ENCODE measurements at places on chromosomes 2 and 18.
A peak's percentile ranks its signal among the peaks of the same experiment; 100 is the strongest.

GRCh38 chr2:162824304-162824703 lies 14.3 kb downstream of the KCNH7 start:
- no peak for DNase-seq

DNA sequence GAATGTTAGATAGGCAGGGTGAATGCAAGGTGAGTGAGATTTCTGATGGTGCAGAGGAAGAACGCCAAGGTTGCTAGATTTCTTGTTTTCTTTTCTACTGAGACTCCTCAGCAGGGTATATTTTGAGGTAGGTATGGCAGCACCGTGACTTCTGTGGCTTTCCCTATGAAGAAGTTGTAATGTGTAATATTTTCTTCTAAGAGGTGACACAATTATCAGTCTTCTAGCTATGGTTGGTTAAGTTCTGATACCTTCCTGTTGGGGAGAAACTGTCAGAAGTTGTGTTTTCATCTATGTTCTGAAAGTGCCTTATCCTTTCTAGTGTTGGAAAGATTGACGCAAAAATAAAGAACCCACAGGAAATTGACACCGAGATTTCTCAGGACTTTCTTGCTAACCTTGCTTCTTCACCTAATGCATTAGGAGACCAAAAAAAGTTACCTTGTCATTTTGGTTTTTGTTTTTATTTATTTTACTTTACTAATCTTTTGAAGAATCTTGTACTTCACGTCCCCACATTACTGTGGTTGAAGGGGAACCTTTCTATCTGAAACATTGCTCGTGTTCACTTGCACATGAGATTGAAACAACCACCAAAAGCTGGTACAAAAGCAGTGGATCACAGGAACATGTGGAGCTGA lies 11.9 kb downstream of the IL18R1 start:
- DNase-seq = no peak

DNA sequence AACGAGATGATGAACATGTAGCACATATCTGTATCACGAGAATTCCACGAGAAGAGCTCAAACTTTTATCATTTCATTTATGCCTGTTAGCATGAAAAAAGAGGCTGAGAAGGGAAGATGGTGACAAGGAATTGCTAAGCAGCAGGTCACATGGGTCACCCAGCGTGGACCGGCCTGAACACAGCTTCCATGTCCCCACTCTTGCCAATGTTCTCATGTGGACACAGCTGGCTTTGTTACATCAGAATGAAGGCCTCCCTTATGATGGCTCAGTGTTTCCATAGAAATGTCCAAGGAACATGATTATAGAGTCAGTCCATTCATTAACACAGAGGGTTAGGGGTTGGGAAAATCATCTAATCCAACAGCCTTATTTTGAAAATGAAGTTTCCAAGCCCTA lies 215.4 kb downstream of the CMPK2 start:
- DNase-seq = no peak

DNA sequence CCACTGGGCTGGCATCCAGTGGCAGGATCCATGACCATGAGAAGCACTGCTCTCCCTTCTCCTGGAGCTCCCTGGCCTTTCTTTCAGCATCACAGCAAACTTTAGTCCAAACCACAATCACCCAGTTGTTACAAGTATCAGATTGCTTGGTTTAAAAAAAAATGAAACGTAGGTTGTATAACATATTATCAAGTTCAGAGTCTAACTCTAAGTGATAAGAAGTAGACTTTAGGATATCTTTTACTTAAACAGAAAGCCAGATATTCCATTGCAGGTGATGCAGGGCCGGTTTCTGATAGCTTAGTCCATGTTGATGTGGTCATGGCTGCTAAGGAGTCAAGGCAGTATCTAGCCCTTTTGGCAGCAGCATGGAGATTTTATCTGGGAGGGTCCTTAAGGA lies 24.5 kb downstream of the SLC14A1 start:
- no peak for DNase-seq

DNA sequence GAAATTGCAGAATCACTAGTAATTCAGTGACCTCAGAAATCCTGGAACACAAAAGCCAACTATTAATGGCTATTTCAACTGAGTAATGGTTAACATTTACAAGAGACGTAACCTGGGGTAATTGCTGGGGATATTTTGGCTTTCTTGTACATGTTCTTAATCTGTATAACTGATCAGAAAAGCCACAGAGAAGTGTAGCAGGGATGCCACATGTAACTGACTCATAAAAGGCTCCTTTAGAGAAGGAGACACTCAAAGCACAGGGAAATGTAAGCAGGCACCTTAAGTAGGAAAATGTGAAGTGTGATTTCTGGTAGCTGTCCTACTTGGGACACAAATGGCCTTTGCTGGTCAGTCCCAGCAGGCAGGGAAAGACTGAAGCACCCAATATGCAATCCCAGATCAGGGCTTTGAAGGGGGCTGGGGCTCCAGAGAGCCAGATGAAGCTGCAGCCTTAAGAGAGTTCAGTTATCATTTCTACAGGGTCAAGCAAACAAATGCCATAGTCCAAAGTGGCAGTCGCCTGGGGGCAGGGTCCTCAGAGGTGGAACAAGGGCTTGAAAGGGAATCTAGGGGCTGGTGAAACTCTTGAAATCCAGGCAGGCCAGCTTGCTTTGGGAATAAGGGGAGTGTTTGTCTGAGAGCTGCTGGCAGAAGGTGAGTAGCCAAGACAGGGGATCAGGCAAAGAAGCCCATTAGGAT lies 7.2 kb upstream of the SPOPL start:
- DNase-seq = no peak

- no peak for DNase-seq
These were observed 65.3 kb downstream of the ALK start for GRCh38 chr2:29855924-29856639.

GRCh38 chr2:40287195-40287594 lies 164.7 kb downstream of the SLC8A1 start:
- DNase-seq = no peak

DNA sequence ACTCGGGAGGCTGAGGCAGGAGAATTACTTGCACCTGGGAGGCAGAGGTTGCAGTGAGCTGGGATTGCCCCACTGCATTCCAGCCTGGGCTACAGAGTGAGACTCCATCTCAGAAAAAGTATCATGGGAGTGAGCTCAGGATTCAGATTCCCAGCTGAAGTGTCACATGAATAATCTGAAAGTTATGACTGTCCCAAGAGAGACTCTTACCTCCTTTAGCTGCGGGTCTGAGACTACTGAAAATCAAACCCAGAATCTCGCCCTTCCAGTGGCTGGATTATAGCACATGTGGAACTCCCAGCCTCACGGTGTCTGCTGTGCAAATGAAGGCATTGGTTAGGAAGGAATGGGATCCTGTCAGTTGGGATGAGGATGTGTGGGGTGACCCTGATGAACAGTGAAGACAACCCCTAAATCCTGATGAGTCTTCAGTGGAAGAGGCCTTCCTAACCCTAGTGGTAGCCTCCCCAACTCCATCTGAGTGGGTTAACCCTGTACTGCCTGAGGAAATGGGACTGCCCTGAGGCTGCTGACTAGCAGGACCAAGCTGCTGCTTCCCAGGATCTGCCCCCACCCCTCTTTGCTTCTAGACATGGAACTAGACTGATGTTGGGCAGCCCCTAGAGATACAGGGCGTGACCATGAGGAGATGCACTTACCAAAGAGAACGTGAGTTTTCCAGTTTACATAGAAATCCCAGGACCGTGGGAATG lies 16.5 kb downstream of the BOK start:
- DNase-seq = peak; percentile 36

All from fibroblast of skin of scalp (primary cell).